ENCODE measurements at places on chromosomes 6 and 20.

GRCh38 chr6:10626154-10626741, 68.2 kb downstream of the C6orf52 start:
- no peak for DNase-seq

DNA sequence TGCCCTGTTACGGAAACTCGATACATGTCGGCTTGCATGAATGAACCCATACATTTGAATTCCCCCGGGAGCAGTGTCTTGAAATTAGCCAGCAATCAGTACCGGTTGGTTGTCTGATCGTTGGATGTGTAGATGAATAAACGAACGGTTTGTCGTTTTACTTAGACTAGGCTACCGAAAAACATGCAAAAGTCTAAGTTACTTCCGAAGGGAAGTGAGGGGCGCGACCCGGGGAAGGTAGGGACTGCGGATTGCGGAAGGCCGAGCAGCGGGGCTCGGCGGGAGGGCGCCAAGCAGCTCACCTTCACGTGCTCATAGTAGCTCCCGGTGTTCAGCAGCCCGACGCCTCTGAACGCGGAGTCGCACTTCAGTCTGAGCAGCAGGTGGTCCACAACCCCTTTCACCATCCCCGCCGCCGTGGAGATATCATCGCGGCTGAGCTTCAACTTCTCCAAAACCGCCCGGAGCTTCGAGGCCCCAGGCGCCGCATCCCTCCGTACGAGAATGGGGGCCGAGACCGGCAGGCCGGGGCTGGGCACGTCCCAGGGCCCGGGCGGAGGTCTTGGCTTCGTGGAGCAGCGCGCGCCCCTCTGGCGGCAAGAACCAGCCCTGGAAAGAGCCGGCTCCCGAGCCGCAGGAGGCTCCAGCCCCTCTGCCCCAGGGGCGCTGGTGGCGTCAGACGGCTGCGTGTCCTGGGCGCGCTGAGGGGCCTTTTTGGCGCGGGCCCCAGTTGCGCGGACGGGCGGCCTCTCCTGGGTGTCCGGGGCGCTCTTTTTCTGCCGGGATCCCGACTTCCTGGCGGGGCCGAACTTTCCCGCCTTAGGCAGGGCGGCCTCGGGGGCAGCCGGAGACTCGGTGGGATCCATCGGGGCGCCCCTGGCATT, 632 bp downstream of the CGAS start:
- DNase-seq, result no peak

DNA sequence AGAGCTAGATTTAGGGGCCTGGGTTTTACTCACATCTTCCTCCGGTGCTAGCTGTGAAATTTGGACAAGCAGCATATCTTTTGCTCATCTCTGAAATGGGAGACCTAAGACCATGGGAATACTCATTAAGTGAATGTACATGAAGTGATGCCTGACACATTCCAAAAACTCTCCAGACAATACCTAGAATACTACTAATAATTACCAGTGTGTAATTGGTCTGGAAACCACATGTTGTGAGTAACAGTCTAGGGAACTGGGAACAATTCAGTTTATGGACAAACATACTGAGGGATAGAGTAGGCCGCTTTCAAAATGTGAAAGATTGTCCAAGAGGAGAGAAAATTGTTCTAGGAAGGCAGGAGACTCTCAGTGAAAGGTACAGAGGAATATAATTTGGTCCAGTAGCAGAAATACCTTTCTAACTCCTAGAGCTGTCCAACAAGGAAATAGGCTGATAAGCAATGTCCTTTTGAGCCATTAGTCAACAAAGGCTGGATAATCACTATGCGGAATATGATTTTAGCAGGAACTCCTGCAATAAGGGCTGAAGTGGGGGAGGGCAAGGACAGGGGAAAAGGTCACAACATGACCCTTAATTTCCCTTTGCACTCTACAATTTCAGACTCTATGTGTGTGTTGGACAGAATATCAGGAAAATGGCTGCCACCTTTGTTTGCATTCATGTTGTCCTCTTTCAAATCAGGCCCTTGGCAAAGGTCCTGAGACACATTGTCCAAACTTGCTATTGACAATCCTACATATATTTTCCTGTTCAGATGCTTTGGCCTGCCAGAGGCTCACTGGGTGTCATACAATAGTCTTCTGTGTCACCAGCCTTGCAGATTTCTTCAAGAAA, 315.4 kb downstream of the PLCB1 start:
- DNase-seq, result no peak

DNA sequence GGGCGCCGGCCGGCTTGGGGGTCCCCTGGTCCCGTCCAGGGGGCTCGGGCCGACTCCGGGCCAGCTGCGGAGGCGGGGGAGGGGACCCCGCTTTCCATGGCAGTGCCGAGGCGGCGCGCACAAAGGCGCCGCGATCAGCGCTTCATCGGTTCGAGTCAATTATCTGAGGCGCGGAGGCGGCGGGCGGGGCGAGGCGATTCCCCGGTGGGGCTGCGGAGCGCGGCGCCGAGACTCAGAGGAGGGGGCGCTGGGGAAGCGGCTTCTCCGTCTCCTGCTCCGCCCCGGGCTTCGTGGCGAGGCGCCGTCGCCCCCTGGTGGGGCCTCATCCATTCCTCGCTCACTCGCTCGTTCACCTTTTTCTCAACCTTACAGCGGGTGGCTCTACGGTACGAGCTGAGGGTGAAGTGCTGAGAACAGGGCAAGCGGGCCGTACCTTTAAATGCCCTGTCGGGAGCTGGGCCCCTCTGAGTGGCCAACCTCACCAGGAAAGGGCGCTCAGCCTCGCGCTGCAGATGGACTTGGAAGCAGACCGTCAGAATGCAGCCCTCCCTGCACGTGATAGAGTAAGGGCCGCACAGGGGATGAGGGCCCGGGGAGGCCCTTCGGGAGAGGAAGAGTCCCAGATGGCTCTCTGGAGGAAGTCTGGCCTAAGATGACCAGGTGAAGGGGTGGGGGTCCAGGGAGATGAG, 39.9 kb downstream of the SLC52A3 start:
- no peak for DNase-seq

DNA sequence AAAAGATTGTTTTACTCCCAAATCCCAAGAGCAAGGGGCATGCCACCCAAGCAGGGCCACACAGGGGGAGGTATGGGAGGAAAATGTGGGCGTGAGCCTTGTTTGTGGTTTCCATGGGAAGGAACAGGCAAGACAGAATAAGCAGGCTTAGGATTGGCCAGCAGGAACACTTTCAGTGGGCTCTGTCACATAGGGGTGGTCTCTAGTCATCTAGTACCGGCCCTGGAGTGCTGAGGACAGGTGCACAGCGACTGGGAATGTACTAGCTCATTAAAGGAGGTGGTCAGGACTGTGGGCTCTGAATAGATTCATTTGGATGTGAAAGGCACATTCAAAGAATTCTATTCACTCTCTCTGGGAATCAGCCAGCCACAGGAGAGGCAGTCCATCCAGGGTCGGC, 175.6 kb downstream of the TBC1D7 start:
- no peak for DNase-seq

- DNase-seq, result no peak
Measured at GRCh38 chr6:10550764-10551163, 29.6 kb downstream of the GCNT2 start.

DNA sequence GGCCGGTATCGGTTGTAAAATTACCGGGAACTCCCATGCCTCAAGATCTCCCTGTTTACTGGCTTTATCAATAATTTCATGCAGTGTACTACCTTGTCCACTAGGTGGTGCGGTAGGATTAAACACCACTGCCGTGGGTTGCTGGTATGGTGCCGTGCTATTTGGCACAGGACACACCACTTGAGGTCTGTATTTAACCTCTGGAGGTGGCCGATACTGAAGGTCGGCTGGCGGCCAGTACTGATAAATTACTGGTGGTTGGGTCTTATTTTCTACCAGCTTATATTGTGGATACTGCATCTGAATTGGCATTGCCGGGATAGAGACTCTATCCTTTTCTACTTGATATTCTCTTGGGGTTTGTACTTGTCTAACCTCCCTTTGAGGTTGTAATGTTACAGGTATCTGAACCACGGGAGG, 14.3 kb upstream of the PTCRA start:
- peak; percentile 30 for DNase-seq

- DNase-seq, result no peak
Measured at GRCh38 chr20:62352402-62353288, 14.5 kb downstream of the LAMA5 start.

GRCh38 chr6:77072694-77073409, 390.4 kb downstream of the HTR1B start:
- no peak for DNase-seq

GRCh38 chr6:86943819-86944407, 6.6 kb downstream of the HTR1E start:
- no peak for DNase-seq

DNA sequence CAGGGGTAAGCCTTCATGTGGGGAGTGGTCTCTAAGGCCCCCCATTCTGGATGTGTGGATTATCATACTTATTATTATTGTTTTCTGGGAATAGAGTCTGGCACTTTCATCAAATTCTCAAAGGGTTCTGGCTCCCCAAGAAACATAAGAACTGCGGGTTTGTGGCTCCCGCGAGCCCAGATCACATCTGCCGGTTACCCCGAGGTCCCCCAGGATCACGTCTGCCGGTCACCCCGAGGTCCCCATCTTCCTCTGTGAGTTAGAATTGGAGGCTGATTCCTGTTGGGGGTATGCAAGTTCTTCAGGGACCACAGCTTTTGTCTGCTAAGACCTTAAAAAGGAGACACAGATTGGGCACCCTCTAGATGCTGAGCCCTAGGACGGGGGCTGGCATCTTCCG, 116.7 kb upstream of the FRMD1 start:
- no peak for DNase-seq

DNA sequence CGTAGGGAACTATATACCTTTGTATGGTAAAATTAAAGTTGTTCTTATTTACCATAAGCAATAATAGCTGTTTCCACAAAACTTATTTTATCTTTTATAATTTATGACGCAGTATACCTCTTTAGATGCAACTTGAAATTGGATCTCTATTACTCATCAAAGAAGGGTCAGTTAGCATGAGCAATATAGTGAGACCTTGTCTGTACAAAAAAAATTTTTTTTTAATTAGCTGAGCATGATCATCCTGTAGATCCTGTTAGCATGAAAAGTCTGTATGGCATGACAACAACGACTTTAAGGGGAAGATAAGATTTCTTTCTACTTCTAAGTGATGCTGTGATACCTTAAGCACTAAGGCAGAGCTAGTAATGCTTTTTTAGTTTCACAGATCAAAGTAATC, 5.9 kb downstream of the ALDH5A1 start:
- no peak for DNase-seq

- DNase-seq, result no peak
Measured at GRCh38 chr6:130434174-130434873, 68.5 kb downstream of the TMEM200A start.

- DNase-seq, result no peak
Measured at GRCh38 chr20:6680441-6680840, 87.0 kb upstream of the BMP2 start.

GRCh38 chr6:13431059-13431656, 56.2 kb downstream of the GFOD1 start:
- no peak for DNase-seq

- DNase-seq, result no peak
Measured at GRCh38 chr6:24854077-24854666, 55.5 kb upstream of the ARMH2 start.

- DNase-seq, result no peak
Measured at GRCh38 chr6:10510592-10511367, 10.4 kb upstream of the GCNT2 start.

DNA sequence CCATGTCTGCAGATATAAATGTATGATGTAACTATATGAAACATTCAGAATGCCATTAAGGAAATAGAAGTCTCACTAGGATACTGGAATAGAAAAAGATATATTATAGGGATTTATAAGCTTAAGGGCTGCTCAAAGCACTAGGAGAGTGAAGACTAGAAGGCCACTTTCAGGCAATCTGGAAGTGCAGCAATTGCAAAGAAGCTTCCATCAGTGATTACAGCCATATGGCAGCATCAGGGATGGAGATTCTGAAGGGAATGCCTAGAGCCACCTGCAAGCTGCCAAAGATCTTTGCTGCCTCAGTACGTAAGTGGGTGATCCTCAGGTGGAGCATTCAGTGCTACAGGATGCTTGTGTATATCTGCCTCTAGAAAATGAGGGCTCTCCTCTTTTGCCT, 796.2 kb upstream of the EPHA7 start:
- no peak for DNase-seq

GRCh38 chr6:111057074-111057752, 30.1 kb upstream of the SLC16A10 start:
- DNase-seq, result no peak

DNA sequence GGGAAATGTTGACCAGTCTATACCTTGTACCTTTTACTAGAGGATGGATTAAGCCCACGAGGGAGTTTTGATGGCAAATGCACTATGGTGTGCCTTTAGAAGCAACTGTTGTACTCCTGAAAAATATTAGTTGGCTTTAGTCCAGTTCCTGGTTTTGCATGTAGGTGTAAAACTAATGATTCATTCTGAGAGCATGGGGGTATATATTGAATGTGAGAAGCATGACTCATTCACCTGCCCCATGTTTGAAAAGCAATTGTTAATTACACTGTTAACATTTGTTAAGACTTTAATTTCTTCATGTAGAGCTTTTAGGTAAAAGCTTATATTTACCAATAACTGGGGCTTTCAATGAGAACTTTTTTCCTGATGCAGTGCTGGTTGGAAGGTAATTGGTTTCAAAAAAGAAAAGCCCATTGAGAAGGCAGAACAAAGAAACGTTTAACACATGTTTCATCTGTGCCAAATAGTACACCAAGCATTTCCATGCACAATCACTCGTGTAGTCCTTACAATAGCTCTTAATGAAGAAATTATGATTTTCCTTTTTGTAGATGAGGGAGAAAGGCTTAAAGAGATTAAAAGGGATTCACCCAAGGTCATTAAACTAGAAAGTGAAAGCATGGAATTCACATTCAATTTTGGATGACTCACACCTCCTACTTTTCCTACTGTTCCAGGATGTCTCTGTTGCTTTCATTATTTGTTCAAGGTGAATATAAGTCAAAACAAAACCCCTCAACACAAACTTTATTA, 134.1 kb downstream of the CCDC170 start:
- no peak for DNase-seq

DNA sequence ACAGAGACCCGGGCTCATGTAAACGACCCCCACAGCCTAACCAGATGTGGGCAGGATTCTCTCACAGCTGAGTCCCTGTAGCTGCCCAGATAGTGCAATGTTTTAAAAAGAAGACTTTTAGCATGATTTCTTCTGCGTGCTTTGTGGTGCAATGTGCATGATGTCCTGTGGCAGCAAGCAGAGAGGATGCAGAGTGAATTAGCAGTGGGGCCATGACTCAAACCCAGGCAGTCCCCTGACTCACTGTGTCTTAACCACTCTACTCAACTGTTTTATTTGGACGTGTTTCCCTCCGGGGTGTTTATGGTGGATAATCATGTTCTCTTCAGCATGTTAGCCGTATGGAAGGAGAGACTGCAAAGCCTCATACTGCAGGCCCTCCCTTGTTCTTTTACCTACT, 247.9 kb downstream of the SLC24A3 start:
- DNase-seq, result no peak

DNA sequence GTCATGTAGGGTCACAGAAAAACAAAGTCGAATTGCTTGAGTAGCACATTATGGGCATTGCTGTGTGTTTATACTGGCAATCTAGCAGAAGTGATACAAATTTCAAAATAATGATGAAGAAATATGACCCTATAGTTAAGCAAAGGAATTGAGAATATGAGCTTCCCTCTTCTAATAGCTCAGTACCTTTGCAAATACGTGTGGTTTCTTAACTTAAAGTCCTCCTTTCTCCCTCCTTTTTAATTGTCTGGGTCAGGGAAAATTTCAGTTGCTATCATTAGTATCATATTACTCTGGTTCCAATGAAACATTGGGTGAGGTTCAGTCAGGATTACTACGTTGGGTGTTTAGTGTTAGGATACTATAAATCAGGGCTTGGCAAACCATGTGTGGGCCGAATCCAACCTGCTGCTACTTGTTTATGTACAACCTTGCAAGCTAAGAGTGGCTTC, 166.8 kb upstream of the CARMIL1 start:
- DNase-seq, result no peak

- no peak for DNase-seq
Measured at GRCh38 chr6:148650941-148651505, 95.8 kb upstream of the UST start.
